ENCODE measurements at places on chromosomes 7 and 10.

- DNase-seq, result no peak
These were observed 282.3 kb downstream of the TWIST1 start for GRCh38 chr7:18835001-18835690.

- no peak for DNase-seq
These were observed 321.3 kb upstream of the GALNT17 start for GRCh38 chr7:70810558-70811139.

GRCh38 chr7:117012696-117013095, 59.4 kb downstream of the ST7 start:
- no peak for DNase-seq

GRCh38 chr7:139916717-139917395, 87.8 kb downstream of the TBXAS1 start:
- DNase-seq, result no peak
